ENCODE measurements at places on chromosomes 1 and 21.

GRCh38 chr21:37622755-37623154 is 256.2 kb downstream of the DYRK1A start:
- DNase-seq, result no peak

DNA sequence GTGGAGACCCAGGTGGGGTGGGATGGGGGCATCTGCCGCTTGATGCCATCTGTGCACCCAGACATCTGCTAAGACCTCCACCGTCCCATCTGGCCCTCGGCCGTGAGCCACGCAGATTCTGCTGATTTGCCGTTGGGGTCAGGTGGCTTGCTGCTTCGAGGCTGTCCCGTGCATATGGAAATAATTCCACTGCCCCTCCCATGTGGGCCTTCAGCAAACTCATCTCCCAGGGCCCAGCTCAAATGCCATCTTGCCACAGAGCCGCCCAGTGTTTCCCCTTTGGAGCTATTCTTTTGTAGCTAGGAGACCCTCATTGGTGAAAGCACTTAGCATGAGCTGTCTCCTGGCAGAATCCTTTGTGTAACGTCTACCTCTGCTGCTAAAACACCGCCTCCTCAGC is 99.8 kb downstream of the KAZN start:
- DNase-seq, result no peak

DNA sequence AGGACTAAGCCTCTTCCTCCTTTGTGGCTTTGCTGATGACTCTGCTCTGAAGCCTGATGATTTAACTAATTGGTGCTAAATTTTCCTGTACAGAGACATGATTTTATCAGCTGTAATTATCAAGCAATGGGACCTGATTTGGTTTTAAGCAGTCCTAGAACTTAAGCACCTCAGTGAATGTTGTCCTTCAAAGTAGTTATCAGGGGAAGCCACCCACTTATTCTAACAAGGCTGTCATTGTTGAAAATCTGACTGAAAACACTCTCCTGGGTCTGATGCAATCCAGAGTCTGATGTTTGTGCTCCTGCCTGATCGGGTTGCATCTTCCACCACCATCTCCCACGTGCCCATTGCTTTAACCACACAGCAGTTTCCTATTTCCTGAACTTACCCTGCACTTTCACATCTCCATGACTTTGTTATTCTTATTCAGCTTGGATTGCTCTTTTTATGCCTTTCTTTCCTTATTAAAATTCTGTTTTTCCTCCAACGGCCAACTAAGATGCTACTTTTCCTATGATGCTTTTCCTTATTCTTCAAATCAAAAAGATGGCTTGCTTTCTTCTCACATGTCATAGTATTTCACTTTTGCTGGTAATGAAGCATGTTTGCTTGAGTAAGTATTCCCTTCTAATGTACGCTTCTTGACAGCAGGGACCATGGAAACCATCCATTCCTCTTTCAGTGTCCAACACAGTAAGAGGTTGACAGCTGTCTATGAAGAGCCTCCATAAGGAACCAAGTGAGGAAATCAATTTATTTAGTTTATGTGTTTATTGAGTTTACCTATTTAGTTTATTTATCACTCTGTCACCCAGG is 55.0 kb downstream of the S1PR1 start:
- DNase-seq, result no peak

GRCh38 chr1:45200435-45200834 is 6.0 kb downstream of the ZSWIM5 start:
- no peak for DNase-seq

DNA sequence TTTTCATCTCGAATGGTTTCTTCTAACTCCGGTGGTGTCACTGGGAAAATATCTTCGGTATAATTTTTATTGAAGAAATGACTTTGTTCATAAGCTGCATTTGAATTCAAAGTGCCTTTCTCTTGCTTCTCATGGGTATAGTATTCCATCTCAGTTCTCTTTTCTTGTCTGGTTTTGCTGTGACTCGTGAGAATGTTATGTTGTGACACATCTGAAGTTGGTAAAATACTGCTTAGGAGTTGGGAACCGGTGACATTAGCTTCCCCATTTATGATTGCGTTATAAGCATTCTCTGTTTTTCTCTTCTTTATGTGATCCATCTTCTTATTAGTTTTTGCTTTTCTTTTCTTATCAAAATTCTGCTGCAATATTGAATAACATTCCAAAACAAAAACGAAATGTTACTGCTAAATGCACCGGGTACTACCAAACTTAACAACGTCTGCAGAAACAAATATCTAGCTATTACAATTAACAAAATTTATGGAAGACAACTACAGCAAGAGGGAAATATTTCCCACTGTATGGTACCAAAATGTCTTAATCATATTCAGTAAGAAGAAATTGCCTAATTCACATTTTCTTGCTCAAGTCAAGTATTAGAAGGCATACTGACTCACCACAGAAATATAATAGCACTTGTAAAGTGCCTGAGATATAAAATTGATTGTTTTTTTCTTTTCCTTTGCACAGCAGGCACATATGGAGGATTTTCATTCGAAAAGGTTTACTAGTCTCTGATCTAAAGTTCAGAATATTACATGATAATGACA is 15.5 kb downstream of the LRIF1 start:
- DNase-seq, result no peak

- DNase-seq, result no peak
Measured at GRCh38 chr21:44946254-44947041, 6.6 kb downstream of the SLX9 start.

DNA sequence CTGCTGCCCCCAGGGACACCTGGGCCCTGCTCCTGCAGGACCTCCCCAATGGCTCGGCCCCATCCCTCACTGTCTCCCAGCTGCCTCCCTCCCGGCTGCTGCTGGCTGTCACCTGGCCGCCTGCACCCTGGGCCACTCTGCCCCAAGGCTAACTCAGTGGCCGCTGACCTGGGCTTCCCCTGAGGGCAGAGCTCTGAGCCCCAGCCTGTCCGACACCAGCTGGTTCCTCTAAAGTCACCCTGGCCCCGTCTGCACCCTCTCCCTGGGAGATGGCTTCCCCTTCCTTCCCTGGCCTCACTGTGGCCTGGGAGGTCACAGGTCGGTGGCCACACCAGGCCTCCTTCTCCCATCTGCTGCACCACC is 15.0 kb downstream of the ITGB2 start:
- DNase-seq, result no peak

GRCh38 chr1:3160647-3161145 is 91.7 kb downstream of the PRDM16 start:
- no peak for DNase-seq

GRCh38 chr1:57162607-57163261 is 196.9 kb upstream of the C8B start:
- no peak for DNase-seq

GRCh38 chr1:169928438-169929209 is 34.9 kb upstream of the SCYL3 start:
- DNase-seq, result no peak

GRCh38 chr1:87595384-87595781 is 266.7 kb downstream of the LMO4 start:
- no peak for DNase-seq

DNA sequence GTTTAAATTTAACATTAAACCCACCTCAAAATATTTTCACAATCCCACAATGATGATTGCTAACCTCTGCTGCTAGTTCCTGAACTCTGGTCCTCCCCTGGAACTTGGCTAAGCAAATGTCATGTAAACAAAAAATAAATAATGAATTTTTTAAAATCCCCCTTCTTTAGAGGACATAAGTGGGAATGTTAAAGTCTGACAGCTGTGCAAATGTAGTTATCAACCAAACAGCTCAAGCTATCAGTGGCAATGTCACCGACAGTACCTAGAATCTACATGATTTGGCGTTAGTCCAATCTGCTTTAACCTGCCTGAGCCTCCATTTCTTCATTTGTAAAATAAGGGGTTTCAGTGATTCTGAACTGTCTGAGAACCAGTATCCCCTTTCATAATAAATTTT is 67.7 kb downstream of the GDAP2 start:
- no peak for DNase-seq

- DNase-seq, result no peak
Measured at GRCh38 chr1:245538671-245539070, 383.9 kb downstream of the KIF26B start.

- peak; percentile 3 for DNase-seq
Measured at GRCh38 chr1:35120458-35121133, 41.4 kb downstream of the ZMYM1 start.

GRCh38 chr1:156167536-156167935 is 14.2 kb downstream of the SEMA4A start:
- DNase-seq, result no peak

GRCh38 chr1:225465793-225466517 is 38.1 kb upstream of the LBR start:
- no peak for DNase-seq

- DNase-seq, result no peak
Measured at GRCh38 chr1:89588480-89588879, 44.4 kb upstream of the LRRC8C start.

GRCh38 chr1:159168043-159168442 is 3.4 kb upstream of the CADM3 start:
- DNase-seq, result no peak

- DNase-seq, result no peak
Measured at GRCh38 chr1:24779689-24780464, 34.6 kb downstream of the CLIC4 start.

GRCh38 chr21:25895565-25896205 is 160.9 kb downstream of the GABPA start:
- DNase-seq, result peak; percentile 5

DNA sequence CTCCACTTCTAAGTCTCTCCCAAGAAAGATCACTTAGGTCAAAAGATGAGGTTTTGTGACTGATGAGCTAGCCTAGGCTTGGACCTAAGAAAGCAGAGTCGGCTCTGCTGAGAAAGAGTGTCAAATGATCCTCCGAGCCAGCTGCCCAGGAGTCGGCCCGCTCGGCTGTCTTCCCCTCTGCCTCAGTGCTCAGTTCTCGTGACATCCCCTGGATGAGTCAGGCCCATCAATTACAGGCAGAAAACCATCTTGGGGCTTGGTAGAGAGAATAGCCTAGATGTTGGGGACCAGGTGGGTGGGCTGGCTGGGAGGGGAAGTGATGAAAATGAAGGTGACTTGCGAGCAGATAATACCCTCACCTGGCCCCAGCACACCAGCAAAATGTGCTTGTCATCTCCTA is 60.5 kb downstream of the SLC66A1 start:
- DNase-seq, result no peak

DNA sequence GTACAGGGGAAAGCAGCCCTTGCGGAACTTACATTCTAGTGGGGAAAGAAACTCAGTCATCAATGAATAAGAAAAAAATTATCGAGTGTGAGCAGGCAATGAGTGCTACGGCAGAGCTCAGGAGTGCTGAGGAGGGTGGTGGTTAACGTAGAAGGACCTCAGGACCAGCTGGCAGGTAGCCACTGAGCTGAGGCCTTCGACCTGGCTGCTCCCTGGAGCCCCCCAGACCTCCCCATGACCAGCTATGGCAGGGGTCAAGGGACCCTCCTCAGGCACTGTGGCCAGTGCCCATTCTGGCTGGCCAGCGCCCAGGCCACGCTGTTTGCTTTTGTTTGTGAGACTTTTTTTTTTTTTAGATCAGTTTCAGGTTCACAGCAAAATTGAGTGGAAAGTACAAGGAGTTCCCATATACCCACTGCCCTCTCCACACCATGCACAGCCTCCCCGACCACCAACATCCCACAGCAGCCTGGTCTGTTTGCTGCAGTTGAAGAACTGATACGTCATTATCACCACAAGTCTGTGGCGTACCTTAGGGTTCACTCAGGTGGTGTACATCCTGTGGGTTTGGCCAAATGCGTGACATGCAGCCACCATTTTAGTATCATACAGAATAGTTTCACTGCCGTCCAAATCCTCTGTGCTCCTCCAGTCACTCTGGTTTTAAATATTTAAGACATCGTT is 11.8 kb upstream of the TTC22 start:
- DNase-seq, result no peak

DNA sequence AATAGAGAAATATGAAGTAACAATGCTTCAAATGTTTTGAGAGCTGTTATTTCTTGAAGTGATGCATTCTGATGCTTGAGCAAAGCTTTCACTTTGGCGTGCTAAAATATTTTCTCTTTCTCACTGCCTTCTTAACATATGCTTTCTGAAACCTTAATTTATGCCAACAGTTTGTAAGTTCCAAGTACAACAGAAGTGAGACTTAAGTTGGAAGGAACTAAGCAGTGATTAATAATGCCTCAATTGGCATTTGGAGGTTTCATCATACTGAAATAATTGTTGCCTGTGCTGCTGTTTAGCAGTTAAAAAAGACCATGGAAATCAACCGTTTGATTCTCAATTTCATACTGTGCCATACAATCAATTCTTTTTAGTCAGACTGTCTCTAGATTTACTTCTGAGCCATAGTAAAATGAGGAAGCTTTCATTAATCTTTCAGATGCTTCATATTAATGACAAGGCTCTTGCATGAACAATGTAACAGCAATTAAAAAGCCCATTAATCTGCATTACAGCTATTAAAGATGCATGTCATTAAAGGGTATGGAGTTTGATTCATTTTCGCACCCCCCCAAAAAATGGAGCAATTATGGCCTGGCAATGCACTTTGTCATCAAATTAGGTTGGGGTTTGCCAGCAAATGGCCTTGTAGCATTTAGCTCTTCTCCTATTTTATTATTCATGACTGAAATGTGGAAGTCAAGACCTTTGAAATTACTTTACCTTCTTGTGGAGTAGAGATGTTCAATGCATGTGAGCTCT is 375.3 kb downstream of the USH2A start:
- no peak for DNase-seq

DNA sequence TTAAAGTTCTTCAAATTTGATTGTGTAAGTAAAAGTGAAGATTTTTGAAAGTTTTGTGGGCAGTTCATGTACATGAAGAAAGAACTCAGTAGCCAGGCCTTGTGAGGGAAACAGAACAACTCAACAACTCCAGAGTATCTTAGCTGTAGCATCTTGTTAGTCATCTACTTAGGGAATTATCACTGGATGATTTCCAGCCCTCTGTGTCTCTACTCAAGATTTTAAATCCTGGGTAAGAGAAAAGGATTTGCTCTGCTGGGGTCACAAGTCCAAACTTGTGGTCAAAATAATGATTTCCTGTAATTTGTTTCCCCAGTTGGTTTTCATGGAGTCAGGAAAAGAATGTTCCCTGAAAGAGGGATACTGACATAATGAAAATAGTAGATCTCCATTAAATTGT is 8.2 kb downstream of the OR10T2 start:
- DNase-seq, result no peak

DNA sequence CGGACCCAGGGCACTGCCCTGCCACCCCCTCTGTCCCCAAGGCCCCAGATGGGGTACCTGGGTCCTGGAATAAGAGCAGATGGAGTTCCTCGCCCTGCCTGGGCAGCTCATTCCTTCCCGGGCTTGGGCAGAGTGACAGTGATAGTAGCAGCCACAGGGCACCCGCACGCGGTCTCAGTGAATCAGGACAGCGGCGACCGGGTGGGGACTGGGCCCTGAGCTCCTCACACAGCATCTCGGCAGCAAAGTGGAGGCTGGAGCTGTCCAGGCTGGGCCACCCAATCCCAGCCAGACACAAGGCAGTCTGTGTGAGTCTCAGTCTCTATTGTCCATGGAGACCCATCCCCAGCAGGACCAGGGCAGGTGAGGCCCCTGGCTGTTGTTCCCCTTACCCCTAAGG is 37.4 kb upstream of the CCDC27 start:
- no peak for DNase-seq

DNA sequence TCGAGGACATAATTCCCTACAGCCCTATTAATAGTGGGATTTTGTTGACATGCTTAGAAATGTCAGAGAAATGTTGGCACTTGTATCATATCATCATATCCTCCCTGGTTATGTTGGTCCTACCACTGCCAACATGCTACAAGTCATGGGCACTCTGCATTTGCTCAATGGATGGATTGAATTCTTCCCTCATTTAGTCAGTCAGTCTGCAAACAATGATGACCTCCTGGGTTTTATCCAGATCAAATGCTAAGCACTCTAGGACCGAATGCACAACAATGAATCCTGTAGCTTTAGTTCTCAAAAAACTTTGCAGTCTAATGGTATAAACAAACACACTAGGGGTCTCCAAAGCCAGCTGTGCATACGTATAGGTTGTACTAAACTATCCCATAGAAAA is 357.2 kb upstream of the DPYD start:
- DNase-seq, result no peak

Measured in stimulated activated CD4-positive, alpha-beta T cell treated with anti-CD3 and anti-CD28 coated beads, Interleukin-4, amount 100 ng/mL, for 1 hour (primary cell).